DMS 273 treated with DMSO at 0.1 percent for 48 hours (cell line): ENCODE measurements at places on chromosomes 12 and 14.

DNA sequence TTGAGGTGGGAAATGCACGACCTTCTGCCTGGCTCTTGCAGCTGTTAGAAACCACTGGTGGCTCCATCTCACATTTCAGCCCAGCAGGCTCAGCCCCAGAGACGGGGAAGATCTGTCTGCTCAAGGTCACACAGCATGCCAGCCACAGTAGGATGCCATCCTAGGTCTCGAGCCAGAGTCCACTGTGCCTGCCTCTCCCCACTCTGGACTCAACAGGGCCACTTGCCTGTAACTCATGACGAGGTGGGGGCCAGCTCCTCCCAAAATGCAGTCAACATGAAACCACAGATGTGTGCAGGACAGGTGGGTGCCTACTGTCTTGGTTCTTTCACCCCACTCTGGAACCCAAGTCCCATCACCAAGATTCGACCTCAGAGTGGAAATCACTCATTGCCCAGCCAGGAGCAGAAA is 23.2 kb downstream of the BCL11B start:
- no peak for DNase-seq

DNA sequence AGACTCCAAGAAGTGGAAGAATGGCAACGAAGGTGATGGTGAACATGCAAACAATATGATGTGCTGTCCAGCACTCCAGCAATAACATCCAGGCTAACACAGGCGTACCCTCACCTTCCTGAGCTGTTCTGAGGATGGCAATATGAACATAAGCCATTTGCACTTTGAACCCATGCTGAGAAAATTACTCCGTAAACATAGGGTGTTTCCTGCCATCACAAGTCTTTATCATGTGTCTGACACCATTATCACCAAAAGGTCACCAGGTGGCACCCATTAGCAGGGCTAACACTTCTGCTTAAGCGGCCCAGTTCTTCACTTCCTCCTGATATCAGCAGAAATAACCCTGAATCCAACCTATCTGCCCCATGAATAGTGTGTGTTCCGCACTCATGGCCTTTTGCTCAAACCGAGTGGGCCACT is 482.8 kb downstream of the MED13L start:
- no peak for DNase-seq

- DNase-seq = no peak
These were observed 284.8 kb upstream of the FBXO33 start for GRCh38 chr14:39716987-39717570.

GRCh38 chr14:87491816-87492215 is 501.2 kb downstream of the GALC start:
- no peak for DNase-seq

DNA sequence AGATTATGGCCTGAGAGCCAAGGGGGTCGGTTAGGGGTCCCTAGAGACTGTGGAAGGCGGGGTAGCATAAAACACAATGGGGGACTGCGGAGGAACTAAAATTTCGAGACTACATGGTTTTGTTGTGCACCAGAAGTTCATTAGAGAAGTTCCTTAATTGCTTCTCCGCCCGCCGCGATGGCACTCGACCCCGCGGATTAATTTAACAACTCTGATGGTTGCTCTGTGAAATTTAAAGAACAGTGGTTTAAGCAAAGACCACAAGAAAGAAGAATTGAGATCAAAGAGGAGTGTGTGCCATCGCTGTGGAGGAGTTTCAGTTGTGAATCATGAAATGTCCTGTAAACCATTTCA is 1.4 kb upstream of the CCDC88C start:
- DNase-seq = no peak

- DNase-seq = no peak
These were observed 683.9 kb upstream of the TMEM132C start for GRCh38 chr12:127583041-127583440.

- DNase-seq = no peak
These were observed at the start of gene SLCO1B3 for GRCh38 chr12:20810487-20810886. Gene SLCO1B3 (plus strand): TSS chr12:20810705. CDS start chr12:20815739, 5,034 bp downstream.

DNA sequence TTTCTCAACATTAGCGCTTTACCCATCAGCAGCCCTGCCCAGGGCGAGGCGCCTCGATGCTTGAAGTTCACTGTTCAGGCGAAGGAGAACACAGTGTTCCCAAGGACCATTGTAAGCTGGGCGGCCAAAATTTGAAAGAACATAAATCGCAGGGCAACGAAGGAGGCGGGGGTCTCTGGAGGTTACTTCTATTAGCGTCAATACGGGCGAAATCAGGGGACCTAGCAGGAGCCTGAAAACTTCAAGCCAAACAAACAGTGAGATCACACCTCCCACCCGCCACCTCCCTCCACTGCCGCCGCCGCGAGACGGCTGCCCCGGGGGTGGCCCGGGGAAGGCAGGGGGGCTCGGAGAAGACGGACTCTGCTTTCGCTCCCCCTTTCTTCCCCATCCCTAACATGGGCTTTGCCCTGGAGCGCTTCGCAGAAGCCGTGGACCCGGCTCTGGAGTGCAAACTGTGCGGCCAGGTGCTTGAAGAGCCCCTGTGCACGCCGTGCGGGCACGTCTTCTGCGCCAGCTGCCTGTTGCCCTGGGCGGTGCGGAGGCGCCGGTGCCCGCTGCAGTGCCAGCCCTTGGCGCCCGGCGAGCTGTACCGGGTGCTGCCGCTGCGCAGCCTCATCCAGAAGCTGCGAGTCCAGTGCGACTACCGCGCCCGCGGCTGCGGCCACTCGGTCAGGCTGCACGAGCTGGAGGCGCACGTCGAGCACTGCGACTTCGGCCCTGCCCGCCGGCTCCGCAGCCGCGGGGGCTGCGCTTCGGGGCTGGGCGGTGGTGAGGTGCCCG is at the start of gene PDZRN4:
Gene PDZRN4 (plus strand): TSS at position 263 of the 783 bp plus-strand sequence.
- DNase-seq = no peak

DNA sequence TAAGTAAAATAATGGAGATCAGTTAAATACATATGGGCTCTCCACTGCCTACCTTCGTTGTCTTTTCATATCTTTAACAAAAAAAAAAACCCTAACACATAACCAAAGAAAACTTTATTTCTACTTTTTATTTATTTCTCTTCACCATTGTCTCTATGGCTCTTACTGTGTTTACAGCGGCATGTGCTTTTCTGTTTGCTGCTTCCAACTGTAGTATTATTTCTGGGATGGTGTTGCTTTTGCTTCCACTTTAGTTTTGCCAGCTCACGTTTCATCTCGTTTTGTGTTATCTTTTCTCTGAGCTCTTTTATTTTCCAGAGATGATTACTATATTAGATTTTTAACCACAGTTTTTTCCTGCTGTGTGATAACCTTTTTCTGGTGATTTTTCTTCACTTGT is 46.1 kb downstream of the KTN1 start:
- no peak for DNase-seq
